ENCODE measurements at places on chromosomes 2 and 18. TPM values are rescaled to one million over a fixed set of nuclear protein-coding genes. Genes with fewer than 3 reads are reported as not detected.

The TDRD15 gene
- not detected for total RNA-seq

The TMEM163 gene
- not detected for total RNA-seq

The NOL4 gene
- not detected for total RNA-seq

The MARS2 gene
- total RNA-seq, result 3.5 TPM

The DCDC2C gene
- not detected for total RNA-seq

The ASB18 gene
- total RNA-seq, result not detected

The INPP5D gene
- total RNA-seq, result 0.98 TPM

The ACADL gene
- total RNA-seq, result 0.63 TPM

The NT5C1B gene
- total RNA-seq, result not detected

The CD207 gene
- not detected for total RNA-seq

The IGFBP2 gene
- total RNA-seq, result 10.6 TPM

The CREG2 gene
- total RNA-seq, result 0.25 TPM

The ADRA2B gene
- total RNA-seq, result under 0.01 TPM

The CPLX4 gene
- total RNA-seq, result not detected

The PHLPP1 gene
- total RNA-seq, result 14.1 TPM

The SGPP2 gene
- total RNA-seq, result not detected

The COLEC12 gene
- 109 TPM for total RNA-seq

The KCNG3 gene
- total RNA-seq, result not detected

The SP5 gene
- total RNA-seq, result not detected

The CPO gene
- not detected for total RNA-seq

The DYNAP gene
- not detected for total RNA-seq

The NHEJ1 gene
- total RNA-seq, result 18.3 TPM

The CERKL gene
- not detected for total RNA-seq

The IL36B gene
- total RNA-seq, result not detected

The RTP5 gene
- total RNA-seq, result not detected

The CLK1 gene
- 175 TPM for total RNA-seq

The TCF23 gene
- total RNA-seq, result not detected

The ABCG8 gene
- total RNA-seq, result not detected

The ZNF396 gene
- 2.0 TPM for total RNA-seq

The SERPINB10 gene
- total RNA-seq, result not detected

The EFR3B gene
- 1.1 TPM for total RNA-seq

The REEP1 gene
- total RNA-seq, result not detected

The TRIM43 gene
- not detected for total RNA-seq

The OXER1 gene
- total RNA-seq, result not detected

The RIF1 gene
- 122 TPM for total RNA-seq

The WDR75 gene
- 55.7 TPM for total RNA-seq

The CHRNG gene
- not detected for total RNA-seq

The C1QL2 gene
- total RNA-seq, result not detected
